ENCODE measurements at places on chromosomes 7 and 10.

- no peak for DNase-seq
Observed at GRCh38 chr7:131550846-131551245, 5.6 kb downstream of the PODXL start.

GRCh38 chr10:33382216-33382600 lies 47.7 kb upstream of the NRP1 start:
- DNase-seq = no peak

GRCh38 chr7:40436710-40437109 lies 301.9 kb downstream of the SUGCT start:
- DNase-seq = no peak

DNA sequence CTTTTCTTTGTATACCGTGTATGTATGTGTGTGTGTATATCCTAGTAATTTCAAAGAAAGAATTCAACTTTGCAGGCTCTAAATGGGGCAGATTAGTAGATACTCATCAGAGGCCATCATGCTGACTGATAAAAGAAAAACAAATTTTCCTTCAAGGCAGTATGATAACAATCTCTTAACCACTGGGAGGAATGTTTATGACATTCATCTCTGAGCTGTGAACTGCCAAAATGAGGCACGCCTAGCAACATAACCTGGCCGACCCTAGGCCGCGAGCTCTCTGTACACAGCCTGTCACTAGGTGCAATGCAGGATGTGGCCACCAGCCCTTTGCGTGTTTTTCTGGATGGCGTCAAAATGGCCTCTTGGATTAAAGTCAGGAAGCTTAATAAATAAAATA lies 343.7 kb upstream of the GALNT17 start:
- no peak for DNase-seq

- no peak for DNase-seq
Observed at GRCh38 chr10:12480440-12480839, 131.1 kb downstream of the CAMK1D start.
